Renal cortical epithelial cell (primary cell): ENCODE measurements at places on chromosomes 11 and 22.
A peak's percentile ranks its signal among the peaks of the same experiment; 100 is the strongest.

DNA sequence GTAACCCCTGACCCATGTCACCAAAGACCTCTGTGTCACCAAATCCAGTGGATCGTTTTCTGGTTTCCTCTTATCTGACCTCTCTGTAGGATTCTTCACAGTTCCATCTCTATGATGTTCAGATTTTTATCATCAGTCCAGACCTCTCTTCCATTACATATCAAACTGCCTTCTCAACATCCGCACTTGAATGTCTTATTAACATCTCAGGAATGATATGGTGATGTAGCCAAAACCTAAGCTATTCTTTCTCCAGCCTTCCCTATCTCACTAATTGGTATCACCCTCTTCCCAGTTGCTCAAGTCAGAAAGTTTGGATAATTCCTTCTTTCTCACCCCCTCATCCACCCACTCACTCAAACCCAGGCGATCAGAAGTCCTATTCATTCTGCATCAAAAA, 13.4 kb downstream of the APLNR start:
- no peak for DNase-seq

GRCh38 chr11:22162756-22163155, 30.1 kb upstream of the ANO5 start:
- no peak for DNase-seq

GRCh38 chr22:46578824-46579561, 41.2 kb upstream of the GRAMD4 start:
- DNase-seq = peak; percentile 16

DNA sequence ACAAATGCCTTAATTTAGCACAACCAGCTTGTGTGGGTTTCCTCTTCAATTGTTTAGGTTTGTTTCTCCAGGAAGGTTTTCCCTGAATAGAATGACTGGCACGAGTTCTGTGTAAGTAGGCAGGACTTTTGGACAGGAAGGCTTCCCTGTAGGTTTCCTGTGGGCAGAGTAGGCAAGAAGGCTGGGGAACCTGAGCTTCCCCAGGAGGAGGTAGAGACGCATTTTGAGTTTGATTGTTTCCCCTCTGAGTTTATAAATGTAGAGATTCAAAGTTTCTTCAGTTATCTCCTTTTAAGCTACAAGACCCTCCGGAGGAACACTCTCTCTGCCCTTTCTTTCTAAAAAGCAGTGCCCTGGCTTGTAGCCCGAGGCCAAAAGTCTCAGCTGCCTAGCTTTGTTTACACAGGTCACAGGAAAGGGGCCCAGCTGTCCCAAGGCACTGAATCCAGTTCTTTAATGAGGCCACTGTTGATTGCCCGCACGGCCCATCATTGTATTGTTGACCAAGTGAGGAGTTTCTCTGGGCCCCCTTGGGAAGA, 66.6 kb upstream of the RDX start:
- peak; percentile 68 for DNase-seq

GRCh38 chr22:20918663-20919218, 1.5 kb downstream of the CRKL start:
- no peak for DNase-seq

DNA sequence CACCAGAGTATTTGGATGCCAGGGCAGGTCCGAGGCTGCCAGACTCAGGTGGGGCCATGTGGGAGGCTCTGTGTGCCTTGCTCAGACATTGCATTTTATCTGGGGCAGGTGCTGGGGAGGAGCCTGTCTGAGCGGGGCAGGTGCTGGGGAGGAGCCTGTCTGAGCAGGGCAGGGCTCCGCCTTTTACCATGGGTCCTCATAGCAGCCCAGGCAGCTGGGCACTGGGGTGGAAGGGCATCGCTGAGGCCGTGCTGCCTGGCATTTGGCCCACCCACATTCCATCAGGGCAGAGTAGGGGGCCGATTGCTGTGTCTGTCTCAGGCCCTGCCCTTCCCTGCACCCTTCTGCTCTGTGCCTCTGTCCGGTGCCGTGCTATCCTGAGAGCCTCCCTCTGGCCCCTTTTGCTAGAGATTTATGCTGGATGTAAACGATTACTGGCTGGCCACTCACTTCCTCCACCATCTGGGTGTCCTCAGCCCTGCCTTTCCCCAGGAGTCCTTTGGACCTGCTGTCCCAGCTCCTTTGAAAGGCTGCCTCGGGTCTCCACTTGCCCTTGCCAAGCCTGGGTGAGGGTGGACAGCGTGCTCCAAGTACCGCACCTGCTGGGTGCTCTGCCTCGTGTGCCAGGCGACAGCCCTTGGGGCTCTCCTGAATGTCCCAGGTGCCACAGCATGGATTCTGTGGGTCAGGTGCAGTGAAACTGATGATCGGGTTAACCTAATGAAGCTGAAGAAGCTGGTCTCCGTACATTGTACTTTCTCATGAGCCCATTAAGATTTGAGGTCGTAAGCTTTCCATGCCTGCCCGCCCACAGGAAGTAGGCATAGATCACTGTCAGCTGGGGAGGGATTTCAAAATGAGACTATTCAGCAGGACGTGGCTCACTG, 281.6 kb downstream of the TBC1D22A start:
- DNase-seq = peak; percentile 71

- DNase-seq = no peak
These were observed 11.4 kb downstream of the GNB1L start for GRCh38 chr22:19843107-19843856.

- no peak for DNase-seq
These were observed 8.6 kb downstream of the CDPF1 start for GRCh38 chr22:46241396-46242007.

DNA sequence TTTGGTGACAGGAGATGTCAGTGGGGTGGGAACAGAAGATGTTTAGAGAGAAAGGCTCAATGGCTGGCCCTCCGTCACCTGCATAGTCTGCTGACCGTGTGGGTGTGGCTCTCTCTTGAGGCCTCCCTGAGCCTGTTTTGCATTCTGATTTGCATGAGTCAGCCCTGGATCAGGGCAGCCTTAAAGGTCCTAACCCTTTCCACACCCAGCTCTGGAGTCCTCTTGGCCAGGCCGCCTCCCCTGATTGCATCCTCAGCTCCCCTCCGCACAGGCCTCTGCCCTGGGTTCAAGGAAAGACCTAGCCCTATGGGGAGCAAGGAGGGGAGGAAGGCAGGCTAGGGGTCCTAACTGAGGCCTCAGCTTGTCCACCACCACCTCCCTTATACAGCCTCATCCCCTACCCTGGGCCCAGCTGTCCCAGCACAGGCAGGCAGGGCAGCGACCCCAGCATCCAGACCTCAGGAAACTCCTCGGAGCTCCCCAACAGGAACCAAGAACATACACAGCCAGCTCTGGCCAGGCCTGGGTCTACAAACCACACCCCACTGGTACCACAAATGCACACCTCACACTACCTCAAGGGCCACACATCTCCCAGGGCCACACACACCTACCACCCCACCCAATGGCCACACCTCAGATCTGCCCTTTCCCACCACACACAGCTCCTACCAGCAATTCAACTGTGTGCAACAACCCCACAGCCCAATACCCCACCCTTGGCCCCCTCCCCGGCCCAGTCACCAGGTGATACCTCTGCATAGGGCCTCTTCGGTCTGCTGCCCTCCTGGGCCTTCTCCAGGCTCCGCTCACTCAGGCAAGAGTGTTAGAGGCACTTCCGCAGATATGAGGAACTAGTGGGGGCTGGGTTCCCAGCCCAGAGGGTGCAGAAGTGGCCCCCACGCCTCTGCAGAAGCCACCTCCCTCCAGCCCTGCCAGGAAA, 13.7 kb downstream of the ARAP1 start:
- no peak for DNase-seq

DNA sequence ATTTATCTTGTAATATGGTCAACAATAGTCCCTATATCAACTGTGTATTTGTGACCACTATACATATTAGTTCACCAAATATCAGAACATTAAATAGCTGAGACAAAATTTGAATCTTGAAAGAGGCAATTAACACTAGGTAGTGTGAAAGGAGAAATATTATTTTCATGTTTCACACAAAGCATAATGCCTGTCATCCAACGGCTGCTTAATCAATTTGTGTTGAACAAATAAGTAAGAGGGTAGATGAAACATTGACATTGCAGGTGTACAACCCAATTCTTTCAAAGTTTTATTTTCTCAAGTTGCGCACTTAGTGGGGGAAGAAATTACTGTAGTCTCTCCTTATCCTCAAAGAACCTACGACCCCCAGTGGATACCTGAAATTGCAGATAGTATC, 3.4 kb upstream of the OR8I2 start:
- DNase-seq = no peak

GRCh38 chr11:96579656-96580055, 189.8 kb downstream of the JRKL start:
- no peak for DNase-seq

DNA sequence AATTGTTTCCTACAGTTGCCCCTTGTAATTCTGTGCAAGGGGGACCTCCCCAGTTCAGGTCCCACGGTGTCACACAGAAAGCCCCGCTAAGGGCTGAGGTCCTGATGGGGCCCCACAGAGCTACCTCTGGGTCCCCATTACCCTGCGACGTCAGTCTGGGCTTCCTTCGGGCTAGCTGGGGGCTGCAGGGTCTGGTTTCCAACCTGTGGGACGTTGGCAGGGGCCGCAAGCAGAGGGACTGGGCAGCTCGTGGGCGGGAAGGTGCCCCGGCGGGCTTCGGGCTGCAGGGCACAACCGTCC, 698 bp downstream of the SLC37A4 start:
- no peak for DNase-seq

DNA sequence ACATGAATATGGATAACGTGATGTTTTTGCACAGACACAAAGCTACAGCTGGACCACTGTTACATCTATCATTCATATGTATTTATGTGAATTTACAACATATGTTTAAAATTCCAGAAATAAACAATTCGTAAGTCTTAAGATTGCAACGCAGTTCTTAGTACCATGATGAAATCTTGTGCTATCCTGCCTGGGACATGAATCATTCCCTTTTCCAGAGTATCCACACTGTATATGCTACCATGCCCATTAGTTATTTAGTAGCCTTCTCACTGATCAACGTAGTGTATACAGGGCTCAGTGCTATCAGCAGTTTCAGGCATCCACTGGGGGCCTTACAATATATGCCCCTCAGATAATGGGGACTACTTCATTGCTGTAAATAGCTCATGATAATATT, 4.3 kb downstream of the ATL3 start:
- no peak for DNase-seq

GRCh38 chr22:21446128-21446826, 20.9 kb upstream of the TMEM191C start:
- no peak for DNase-seq

- DNase-seq = no peak
These were observed 673.8 kb downstream of the NELL1 start for GRCh38 chr11:21343204-21343603.

GRCh38 chr11:76523147-76523546, 78.3 kb downstream of the EMSY start:
- DNase-seq = no peak

DNA sequence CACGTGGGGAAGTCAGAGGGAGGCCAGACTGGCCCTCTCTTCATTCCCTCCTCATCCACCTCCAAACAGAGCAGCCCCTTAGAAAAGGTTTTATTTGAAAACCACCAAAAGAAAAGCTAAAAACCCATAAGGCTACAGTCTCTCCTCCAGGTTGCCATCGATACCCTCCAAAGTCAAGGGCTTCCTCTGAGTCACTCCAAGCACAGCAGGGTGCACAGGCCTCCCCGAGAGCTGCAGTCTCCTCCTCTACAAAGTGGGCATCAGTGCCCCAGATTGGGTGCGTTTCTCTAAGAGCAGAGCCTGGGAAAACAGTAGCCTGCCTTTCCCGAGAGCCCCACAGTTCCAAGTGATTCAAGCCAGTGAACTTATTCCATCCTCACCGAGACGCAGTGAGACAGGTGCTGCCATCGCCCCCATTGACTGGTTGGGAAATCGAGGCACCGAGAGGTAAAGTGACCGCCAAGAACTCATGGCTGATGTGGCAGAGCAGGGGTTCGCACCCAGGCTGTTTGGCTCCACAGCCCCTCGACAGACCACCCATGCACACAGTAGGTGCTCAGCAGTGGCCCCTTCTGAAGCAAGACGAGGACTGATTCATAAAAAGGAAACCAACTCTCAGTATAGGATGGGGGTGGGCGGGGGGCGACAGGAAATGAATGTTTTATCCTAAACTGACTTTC, 91.7 kb upstream of the SHISAL1 start:
- DNase-seq = no peak

GRCh38 chr22:25176175-25176574, 23.5 kb upstream of the CRYBB3 start:
- DNase-seq = no peak

DNA sequence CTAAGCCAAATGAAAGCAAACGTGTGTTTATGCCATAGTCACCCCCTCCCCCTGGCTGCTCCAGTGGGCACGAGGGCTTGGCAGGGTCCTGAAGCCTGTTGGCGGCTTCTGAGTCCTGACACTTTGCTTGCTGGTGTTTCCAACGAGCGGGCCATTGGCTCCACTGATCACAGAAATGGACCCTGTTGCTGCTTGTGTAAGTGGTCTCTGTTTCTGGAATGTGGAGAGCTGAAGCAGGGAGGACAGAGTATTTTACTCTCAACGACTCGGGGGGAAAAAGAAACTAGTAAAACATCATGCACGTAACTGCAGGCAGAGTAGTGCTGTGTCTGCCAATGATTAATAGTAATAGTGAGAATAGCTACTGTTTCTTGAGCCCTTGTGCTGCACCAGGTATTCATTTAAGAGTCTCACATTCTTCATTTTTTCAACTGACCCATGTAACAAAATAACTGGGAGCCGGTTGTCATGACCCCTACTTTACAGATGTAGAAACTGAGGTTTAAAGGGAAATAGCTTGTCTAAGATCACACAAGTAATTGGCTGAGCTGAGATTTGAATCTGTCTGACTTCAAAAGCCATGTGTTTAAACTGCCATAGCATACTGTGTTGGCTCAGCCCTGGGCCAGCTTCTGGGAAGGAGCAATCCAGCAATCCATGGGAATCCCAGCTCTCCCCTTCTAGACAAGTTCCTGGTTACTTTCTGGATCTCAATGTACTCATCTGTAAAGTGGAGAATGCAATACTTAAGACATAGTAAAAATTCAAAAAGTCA, 526.7 kb downstream of the INSC start:
- DNase-seq = peak; percentile 79

DNA sequence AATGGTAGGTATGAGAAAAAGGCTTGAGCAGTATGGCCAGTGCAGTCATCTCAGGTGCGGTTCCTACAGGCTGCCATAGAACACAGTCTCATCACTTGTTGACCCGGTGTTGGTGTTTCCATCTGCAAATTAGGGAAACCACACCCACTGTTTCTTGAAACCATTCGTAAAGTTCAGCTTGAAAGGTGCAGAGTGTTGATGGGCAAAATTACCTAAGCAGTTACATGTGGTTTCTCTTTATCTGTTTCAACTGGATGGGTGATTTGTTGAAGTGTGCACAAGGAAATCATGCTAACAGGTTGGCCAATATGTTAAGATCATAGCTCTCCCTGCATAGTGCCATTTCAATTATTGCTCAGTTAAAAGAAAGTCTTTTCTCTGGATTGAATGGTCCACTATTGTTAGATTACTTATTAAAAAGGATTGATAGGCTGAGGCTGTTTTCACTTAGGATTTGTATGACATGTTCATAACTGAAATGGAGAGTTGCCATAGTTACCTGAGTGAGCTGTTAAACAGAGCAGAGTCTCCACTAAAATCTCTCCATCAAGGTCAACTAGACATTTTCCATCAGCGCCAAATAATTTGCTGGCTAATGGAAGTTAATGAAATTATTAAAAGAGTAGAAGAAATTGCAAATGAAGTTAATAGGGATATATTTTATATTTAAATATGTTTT, 203.1 kb upstream of the MTMR2 start:
- DNase-seq = peak; percentile 26
